ENCODE measurements at places on chromosomes 13 and 19.
A peak's percentile ranks its signal among the peaks of the same experiment; 100 is the strongest.

DNA sequence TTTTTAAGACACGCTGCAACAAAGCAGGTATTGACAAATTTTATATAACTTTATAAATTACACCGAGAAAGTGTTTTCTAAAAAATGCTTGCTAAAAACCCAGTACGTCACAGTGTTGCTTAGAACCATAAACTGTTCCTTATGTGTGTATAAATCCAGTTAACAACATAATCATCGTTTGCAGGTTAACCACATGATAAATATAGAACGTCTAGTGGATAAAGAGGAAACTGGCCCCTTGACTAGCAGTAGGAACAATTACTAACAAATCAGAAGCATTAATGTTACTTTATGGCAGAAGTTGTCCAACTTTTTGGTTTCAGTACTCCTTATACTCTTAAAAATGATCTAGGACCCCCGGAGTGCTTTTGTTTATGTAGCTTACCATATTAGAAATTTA, 1.2 kb downstream of the BRCA2 start:
- no peak for DNase-seq

DNA sequence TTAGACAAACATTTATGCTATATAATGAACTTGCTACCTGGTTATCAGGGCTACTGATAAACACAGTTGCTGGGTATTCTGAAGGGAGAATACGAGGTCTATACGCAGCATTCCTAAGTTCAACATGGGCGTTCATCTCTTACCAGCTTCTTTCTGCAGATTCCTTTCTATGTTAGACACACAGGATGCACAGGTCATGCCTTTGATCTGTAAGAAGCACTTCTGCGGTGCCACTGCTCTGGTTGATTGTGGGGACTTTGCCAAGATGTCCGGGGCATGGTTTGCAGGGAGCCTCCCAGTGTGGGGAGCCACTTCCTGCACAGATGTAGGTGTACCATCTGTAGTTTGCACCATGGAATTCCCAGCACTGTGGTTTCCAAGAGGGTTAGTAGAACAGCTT, 40.9 kb downstream of the ATP7B start:
- no peak for DNase-seq

- no peak for DNase-seq
These were observed 57.3 kb downstream of the MBD3L2B start for GRCh38 chr19:6963937-6964336.

DNA sequence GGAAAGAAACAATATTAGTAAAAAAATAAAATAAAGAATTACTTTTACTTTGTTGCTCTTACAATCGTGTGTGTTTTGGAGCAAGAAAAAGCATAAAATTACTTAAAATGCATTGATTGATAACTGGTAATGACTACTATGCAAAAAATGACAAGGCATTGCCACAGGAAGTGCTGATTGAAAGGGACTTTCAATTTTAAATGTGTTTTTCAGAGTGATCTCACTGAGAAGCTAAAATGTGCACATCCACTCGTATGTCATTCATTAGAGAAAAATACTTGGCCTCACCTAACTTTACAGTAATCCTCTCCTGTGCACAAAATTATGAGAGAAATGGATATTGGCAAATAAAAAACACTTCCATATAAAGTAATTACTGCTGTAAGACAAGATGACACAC, 934.9 kb downstream of the SLITRK6 start:
- no peak for DNase-seq

DNA sequence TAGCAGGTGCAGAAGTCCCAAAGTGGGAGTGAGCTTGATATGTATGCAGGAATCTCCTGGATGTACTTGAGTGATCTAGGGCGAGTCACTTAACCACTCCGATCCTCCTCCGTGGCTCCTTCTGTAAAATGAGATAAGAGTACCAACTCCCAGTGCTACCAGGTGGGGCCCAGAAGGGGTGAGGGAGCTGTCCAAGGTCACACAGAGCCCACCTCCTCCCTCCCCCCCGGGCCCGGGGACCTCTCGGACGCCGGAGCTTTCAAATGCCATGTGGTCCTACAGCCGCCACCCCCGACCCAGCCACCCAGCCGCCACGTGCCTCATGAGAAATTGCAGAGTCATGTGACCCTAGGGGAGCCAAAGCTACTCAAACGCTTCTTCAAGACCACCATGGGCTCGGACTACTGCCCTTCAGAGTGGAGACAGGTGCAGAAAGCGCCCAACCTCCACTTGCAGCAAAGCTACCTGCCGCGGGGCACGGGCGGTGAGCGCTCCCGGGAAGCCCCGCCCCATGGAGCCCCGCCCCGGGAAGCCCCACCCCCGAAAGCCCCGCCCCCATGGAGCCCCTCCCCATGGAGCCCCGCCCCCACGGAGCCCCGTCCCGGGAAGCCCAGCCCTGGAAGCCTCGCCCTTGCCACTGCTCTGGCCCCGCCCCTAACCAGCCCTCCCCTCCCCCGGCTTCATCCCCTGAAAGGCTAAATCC, 10.1 kb upstream of the ZNF358 start:
- peak; percentile 82 for DNase-seq

DNA sequence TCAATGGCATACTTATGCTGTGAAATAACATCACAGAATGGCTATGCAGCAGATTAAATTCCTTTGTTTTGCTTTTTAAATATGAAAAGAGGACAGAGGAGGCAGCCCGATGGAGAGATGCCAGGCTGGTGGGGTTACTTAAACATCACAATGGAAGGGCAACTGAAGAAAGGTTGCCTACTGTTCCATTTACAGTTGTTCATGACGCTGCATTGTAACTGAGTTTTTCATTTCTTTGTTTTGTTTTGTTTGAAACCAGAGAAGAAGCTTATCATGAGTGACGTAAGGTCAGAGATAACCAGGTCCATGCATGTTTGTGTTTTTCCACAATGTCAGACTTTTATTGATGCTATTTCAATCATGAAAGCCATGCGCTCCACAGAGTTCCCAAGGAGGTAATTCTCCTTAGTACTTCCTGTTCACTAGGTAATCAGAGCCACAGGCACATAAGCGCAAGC, 273.8 kb downstream of the LHFPL6 start:
- no peak for DNase-seq

DNA sequence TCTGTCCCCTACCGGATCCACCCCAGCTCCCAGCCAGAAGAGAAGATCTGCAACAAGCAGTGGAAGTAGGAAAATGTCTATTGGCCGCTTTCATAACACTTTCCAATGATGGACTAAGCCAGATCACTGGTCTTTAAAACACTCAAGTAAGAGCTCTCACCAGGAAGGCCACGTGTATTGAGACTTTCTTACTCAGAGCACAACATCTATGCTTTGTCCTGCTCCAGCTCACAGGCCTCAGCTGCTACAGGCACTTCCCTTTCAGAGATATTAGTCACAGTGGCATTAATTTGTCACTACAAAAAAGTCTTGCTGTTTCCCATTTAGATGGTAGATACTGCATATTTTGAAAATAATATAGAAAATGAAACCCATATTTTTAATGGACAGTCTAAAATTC, 164.2 kb downstream of the ABCC4 start:
- DNase-seq: no peak

- DNase-seq: no peak
These were observed 206.7 kb upstream of the ARGLU1 start for GRCh38 chr13:106774621-106775020.

GRCh38 chr19:41637484-41637883, 10.6 kb upstream of the CEACAM4 start:
- no peak for DNase-seq

DNA sequence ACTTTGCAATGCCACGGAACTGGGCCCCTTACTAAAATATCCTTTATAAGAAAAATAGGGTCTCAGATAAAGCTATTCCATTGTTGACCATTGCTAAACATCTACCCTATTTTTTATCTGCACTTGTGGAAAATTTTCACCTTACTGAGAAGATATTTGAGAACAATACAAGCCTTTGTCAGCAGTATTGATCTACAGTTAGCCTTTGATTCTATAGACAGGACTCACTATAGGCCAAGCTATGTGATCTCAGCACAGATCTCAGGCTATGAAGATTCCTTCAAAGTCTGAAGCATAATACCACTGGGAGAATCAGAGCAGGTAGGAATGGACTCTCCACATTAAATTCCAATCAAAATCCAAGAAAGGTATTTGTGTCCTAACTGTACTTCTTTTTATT, 1099.7 kb downstream of the DIAPH3 start:
- DNase-seq: no peak

- DNase-seq: peak; percentile 49
These were observed 2.3 kb downstream of the SOX1 start for GRCh38 chr13:112069061-112069844.

- DNase-seq: no peak
These were observed 70.0 kb upstream of the GTF3A start for GRCh38 chr13:27354379-27354778.

DNA sequence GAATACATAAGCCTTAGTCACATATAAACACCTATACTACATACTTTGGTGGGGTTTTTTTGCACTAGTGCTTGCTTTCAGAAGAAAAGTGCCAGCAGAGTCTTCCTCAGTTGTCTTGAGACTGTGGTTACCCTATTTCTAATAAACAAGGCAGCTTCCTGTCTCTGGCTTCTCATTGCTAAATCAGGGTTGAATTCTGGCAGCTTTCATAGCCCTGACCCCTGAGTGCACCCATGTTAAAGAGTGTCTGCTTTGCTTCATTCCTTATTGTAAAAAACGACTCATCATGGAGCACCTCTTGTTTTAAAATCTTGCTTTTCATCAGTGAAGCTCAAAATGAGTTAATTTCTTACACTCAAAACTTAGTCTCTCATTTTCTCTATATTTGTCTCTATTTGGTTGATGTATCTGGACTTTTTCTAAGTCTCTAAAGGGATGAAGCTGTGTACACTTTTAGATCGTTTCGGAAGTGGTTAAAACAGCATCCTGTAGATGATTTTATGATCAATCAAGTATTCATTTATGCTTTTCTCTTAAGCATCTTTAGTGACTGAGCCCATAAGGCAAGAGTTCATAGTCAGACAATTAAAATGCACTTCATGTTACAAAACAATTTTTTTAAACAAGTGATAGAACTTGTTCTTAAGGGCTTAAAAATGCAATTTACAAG, 72.1 kb downstream of the KLF12 start:
- no peak for DNase-seq

DNA sequence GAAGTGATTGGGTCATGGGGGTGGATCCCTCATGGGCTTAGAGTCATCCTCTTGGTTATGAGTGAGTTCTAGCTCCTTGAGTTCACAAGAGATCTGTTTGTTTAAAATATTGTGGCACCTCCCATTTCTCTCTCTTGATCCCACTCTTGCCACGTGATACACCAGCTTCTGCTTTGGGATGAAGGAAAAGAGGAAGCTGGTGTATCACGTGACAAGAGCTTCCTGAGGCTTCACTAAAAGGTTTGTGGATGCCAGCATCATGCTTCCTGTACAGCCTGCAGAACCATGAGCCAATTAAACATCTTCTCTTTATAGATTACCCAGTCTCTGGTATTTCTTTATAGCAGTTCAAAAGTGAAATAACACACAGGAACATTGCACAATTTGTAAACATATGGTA, 352.5 kb upstream of the ATXN8OS start:
- DNase-seq: no peak

GRCh38 chr13:31012655-31013024, 80.2 kb downstream of the TEX26 start:
- DNase-seq: no peak

- no peak for DNase-seq
These were observed 81.9 kb downstream of the SLC6A16 start for GRCh38 chr19:49243129-49243528.

GRCh38 chr19:1384478-1385110, 887 bp downstream of the NDUFS7 start:
- no peak for DNase-seq

GRCh38 chr19:3374369-3375112, 8.2 kb downstream of the NFIC start:
- DNase-seq: no peak
